ENCODE measurements at places on chromosomes 1 and 21.

DNA sequence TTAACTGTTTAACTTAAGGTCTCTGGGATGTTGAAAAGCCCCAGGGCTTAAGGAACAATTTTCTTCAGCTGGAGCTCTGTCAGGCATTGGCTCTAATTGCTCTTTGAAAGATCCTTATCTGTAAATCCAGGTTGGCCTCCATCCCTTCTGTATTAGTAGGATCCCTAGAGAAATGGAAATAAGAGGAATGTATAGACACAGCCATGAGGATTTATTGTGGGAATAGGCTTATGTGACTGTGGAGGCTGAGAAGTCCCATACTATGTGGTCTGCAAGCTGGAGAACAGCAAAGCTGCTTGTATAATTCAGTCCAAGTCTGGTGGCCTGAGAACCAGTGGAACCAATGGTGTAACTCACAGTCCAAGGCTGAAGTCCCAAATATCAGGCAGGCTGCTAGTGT lies 47.6 kb upstream of the VAV3 start:
- DNase-seq: no peak

DNA sequence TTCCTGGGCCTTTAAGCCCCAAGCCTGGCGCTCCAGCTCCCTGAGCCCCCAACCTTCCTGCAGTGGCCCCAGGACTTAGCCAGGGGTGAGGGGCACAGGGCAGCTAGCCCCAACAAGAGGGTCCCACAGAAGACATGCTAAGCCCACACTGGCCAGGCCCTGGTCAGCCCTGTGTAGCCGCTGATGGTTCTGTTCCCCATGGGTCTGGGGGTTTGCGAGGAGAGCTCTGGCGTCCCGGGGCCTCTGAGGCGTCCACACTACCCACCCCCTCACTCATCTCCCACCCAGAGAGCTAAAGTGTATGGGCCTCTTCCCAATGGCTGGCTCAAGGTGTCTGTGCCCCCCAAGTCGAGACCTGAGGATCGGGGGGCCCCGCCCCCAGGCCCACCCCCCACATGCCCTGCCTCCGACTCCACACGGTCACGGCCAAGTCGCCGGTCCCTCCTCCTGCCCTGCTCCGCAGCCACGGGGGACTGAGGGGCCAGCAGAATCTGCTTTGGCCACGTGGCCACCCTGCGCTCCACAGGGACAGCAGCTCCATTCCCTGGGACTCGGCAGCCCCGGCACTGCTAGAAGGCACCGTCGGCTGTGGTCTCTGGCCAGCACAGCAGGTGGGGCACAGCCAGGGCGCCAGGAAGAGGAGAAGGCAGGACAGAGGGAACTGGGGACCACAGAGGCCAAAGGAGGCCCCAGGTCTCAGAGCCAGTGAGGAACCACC lies 7.8 kb downstream of the TNFRSF18 start:
- DNase-seq: no peak

DNA sequence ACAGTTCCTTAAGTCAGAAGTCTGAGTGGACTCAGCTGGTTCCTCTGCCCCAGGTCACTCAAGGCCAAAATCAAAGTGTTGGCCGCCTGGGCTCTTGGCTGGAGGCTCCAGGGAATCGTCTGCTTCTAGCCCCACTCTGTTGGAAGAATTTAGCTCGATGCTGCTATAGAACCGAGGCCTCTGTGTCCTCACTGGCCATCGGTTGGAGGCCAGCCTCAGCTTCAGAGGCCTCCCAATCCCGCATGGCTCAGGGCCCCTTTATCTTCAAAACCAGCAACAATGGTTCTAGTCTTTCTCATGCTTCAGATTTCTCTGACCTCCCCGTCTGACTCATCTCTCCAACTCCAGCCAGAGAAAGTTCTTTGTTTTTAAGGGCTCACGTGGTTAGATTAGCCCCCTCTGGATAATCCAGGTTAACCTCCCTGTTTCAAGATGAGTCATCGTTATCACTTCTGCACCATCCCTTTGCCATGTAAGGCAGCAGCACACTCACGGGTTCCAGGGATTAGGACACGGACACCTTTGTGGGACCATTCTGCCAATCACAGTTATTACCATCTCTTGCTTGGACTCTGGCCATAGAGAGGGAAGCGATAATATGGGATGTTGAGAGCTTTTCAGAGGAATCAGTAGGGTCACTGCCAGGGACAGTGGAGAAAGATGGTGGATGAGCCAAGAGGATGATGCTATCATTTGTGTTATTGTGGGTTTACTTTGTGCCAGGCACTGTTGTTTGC lies 13.6 kb downstream of the FHAD1 start:
- no peak for DNase-seq

DNA sequence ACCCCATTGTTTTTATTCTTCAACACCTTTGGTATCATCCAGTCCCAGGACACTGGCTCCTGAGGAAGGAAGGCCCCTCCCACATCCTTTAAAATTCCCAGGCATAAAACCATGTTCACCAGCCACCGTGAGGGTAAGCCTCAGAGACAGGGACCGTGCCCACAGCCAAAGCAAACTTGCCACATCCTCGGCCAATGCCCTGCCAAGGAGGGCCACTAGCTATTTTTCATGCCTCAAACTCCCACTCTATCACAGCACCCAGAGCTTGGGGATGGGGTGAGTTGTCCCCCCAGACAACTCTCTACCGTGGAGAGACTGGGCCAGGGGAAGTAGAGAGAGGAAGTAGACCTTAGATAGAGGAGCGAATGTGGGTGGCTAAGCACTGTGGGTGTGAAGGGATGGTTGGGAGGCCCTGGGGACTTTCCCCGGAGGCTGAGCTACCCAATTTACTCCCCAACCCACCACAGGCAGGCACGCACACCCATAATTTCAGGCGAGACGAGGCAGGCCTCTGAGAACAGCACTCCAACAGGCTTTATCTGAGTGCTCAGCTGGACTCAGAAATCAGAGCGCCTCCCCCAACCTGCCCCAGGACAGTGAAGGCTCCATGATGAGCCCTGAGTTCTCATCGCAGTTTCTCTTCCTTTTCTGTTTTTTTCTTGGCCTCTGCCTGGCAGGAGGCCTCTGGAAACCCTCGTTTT lies 15.9 kb upstream of the BTG2 start:
- peak; percentile 93 for DNase-seq

GRCh38 chr1:69485616-69486015 lies 82.1 kb upstream of the LRRC7 start:
- no peak for DNase-seq

- DNase-seq: no peak
These were observed 64.5 kb downstream of the OBSCN start for GRCh38 chr1:228272331-228272791.

GRCh38 chr1:94621395-94621794 lies 79.8 kb upstream of the F3 start:
- DNase-seq: no peak

DNA sequence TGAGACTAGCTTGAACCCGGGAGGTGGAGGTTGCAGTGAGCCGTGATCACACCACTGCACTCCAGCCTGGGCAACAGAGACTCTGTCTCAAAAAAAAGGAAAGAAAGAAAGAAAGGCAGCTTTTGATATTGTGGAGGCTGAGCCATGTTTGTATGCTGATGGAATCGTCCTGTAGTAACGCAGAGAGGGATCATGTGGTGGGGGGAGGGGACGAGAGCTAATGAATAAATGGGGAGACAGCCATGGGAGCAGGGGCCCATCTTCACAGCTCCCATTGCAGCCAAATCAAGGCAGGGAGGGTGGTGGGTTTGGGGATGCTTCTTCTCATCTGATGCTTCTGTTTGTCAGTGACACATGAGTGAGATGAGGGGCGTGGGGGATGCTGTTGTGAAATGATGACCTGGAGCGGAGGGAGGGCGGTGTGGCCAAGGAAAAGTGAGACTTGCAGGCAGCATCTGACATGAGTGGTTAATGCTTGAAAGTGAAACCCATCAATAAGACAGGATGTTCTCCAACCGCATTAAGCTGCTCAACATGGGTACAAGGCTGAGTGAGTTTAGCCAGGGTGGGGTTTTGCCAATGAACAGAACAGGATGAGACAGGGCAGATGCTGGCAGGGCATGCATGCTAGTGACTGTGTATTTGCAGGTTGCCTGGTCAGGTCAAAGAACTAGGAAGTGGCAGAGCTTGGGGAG lies 16.7 kb downstream of the SPATA21 start:
- DNase-seq: peak; percentile 70

DNA sequence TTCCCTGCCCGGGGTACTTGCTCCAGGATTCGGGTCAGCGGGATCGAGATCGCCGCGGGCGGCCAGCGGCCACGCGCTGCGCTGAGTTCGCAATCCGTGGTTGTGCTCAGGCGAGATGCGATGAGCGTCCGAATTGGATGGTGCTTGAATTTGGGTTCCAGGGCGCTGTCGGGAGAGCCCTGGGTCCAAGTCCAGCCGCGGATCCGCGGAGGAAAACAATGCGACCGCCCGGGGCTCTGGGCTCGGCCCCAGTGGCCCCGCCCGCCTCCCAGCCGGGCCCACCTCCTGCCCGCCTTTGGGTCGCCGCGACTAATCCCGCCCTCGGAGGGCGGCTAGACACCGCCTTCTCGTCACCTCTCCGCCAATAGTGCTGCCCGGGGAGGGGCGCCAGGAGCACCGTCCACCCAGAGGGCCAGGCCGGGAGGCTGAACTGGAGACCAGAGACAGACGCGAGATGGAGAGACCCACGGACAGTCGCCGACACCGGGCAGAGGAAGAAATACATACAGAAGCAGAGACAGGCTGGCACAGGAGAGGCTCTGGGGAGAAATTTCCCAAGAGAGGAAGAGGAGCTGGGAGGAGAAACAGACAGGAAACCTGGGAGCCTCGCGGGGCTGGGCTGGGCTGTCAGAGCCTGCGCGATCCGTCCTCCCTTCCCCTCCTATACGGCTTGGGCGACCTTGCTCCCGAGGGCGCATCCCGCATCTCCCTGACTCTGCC lies at the start of gene SEMA6C:
SEMA6C (minus strand) TSS at position 220 of the 720 bp plus-strand sequence. CDS start 4,010 bp downstream, outside the sequence.
- peak; percentile 85 for DNase-seq

DNA sequence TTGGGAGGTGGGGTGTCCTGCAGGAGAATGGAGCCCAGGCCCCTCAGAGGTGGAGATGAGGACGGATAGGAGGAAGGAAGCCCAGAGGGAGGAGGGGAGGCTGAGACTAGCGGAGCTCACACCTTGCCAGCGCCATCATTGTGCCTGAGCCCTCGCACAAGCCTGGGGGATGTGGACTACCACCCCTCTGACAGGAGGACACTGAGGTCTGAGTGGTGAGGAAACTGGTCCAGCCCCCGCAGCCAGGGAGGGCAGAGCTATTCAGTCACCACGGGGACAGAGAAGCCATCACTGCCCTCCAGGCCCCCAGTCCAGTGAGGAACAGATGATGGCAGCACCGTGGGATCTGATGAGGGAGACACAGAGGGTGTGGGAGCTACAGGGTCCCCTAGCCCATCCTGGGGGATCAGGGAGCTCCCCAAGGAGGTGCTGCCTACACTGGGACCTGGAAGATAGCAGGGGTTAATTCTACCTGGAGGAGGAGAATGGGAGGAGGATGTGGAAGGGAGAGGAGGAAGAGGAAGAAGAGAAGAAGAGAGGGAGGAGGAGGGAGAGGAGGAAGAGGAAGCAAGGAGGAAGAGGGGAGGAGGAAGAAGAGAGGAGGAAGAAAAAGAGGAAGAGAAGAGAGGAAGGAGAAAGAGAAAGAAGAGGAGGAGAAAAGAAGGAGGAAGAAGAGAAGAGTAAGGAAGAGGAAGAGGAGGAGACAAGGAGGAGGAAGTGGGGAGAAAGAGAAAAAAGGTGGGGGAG lies 31.0 kb downstream of the MATN1 start:
- DNase-seq: no peak

DNA sequence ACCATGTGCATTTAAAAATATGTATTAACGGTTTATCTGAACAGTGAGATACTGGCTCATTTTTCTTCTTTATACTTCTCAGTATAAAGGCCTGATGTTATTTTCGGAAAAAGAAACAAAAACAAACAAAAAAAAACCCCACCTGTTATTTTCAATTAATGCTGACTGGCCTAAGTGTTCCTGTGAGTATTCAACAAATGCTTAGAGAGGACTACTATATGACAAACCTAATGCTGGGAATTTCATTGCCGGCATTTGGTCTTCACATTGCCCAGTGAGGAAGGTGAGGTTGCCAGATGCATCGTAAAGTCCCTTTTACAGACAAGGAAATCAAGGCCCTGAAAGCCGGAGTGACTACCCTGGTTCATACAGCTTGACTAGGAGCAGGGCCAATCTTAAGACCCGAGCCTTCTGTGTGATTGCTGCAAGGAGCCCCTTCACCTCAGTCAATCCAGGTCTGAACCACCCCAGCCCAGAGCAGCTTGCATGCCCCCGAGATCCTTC lies 599 bp downstream of the MRPL24 start:
- no peak for DNase-seq

DNA sequence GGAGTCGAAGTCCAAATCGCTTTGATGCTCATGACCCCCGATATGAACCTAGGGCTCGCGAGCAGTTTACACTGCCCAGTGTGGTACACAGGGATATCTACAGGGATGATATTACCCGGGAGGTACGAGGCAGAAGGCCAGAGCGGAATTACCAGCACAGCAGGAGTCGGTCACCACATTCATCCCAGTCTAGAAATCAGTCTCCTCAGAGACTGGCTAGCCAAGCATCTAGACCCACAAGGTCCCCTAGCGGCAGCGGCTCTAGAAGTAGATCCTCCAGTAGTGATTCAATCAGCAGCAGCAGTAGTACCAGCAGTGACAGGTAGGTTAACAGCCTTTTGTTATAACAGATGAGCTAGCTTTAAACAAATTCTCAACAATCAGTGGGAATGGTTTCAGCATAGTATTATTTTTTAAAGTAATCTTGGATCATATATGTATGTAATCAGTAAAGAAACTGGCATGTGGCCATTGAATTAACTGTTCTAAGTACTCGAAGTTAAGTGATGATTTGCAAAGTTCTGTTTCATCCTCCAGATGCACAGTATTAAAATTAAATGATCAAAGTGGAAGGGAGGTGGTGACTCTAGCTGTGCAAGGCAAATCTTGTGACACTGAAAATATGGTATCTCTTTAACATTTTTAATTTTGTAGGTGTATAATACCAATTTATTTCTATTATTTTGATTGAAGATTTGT lies 29.0 kb downstream of the SPEN start:
- no peak for DNase-seq

DNA sequence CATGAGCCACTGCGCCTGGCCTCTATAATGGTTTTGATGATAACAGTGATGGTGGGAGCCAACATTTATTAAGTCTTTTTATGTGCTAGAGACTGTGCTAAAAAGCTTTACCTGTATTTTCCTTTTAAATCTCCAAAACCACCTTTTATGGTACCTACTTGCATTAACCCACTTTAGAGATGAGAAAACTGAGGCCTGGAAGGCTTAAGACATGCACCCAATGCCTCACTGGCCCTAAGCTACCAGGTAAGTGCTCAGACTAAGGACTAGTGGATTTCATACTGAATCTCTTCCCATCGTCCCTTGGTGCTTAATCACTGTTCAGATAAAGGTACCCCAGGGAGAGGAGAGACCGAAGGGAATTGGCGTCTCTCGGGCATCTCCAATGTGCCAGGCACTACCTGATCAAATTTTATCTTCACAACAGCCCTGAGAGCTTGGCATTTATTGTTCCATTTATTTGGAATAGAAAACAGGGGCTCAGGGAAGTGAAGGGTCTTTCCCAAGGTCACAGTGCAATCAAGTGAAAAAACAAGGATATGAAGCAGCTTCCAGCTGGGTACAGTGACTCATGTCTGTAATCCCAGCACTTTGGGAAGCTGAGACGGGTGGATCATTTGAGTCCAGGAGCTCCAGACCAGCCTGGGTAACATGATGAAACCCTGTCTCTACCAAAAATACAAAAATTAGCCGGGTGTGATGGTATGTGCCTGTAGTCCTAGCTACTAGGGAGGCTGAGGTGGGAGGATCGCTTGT lies 84.2 kb downstream of the LACTBL1 start:
- DNase-seq: no peak
